ENCODE measurements at places on chromosomes 1 and 21. TPM values are rescaled to one million over a fixed set of nuclear protein-coding genes. Genes with fewer than 3 reads are reported as not detected.
A peak's percentile ranks its signal among the peaks of the same experiment; 100 is the strongest.

Gene ATP1A2
- not detected for total RNA-seq

Gene RGS4
- not detected for total RNA-seq

GRCh38 chr1:230414102-230414501, 12.0 kb downstream of the PGBD5 start:
- no peaks in the 10 kb centered on the region for H3K36me3 ChIP-seq
- no peaks in the 10 kb centered on the region for H3K4me1 ChIP-seq
- H3K4me3 ChIP-seq: no peak overlapping the region
- peaks cover 53% of the 10 kb centered on the region for H3K27me3 ChIP-seq
- DNase-seq: no peak

DNA sequence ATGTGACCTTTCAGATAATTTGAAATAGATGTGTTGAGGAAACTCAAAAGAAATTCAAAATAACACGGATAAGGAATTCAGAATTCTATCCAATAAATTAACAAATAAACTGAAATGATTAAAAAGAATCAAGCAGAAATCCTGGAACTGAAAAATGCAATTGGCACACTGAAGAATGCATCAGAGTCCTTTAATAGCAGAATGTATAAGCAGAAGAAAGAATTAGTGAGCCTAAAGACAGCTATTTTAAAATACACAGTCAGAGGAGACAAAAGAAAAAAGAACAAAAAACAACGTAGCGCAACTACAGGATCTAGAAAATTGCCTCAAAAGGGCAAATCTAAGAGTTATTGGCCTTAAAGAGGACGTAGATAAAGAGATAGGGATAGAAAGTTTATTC, 99.6 kb upstream of the SAMSN1 start:
- H3K27ac ChIP-seq: no peak overlapping the region
- peaks cover 12% of the 10 kb centered on the region for H3K36me3 ChIP-seq
- no peak overlapping the region for H3K4me3 ChIP-seq
- H3K4me1 ChIP-seq: no peaks in the 10 kb centered on the region
- H3K27me3 ChIP-seq: no peaks in the 10 kb centered on the region

GRCh38 chr21:42806509-42807140, 72.7 kb downstream of the WDR4 start:
- no peak overlapping the region for H3K27ac ChIP-seq
- H3K27me3 ChIP-seq: no peaks in the 10 kb centered on the region
- no peak for DNase-seq
- no peaks in the 10 kb centered on the region for H3K4me1 ChIP-seq

- no peak overlapping the region for H3K4me3 ChIP-seq
- H3K27ac ChIP-seq: no peak overlapping the region
- no peaks in the 10 kb centered on the region for H3K4me1 ChIP-seq
- no peaks in the 10 kb centered on the region for H3K27me3 ChIP-seq
- no peak for DNase-seq
Observed at GRCh38 chr1:194159941-194160340, 973.5 kb upstream of the B3GALT2 start.

DNA sequence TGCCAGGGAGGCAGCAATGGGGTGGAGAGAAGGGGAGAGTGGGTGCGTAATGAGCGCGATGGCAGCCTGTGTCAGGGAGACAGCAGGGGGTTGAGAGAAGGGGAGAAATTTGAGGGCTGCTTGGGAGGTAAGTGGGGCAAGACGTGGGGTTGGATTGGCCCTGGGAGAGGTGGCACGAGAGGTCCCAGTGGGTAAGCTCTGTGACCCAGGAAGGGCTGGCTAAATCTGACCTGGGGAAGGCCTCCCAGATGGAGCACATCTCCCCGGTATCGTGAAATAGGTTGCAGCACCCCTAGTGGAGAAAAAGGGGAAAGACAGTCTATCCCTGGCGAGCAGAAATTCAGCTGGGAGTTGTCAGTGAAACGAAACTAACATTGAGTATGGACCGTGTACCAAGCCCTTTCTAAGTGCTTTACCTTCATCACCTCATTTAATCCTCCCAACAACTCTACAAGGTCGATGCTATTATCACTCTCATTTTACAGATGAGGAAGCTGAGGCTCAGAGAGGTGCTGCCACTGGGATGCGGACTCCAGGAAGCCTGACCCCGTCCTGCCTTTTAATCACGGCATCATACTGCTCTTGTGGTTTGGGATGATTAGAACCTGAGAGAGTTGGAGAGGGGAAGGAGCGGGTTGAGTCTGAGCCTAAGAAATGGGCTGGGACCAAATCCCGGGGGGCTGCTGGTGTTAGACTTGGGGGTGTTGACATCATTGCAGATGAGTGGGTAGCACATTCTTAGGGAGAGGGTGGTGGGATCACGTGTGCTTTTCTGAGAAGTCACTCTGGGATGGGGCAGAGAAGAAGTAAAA, 56.6 kb upstream of the RPL11 start:
- H3K27me3 ChIP-seq: no peaks in the 10 kb centered on the region
- peak overlapping the region; percentile 57 for H3K4me3 ChIP-seq
- H3K27ac ChIP-seq: peak overlapping the region; percentile 87
- no peaks in the 10 kb centered on the region for H3K36me3 ChIP-seq
- peak; percentile 59 for DNase-seq

DNA sequence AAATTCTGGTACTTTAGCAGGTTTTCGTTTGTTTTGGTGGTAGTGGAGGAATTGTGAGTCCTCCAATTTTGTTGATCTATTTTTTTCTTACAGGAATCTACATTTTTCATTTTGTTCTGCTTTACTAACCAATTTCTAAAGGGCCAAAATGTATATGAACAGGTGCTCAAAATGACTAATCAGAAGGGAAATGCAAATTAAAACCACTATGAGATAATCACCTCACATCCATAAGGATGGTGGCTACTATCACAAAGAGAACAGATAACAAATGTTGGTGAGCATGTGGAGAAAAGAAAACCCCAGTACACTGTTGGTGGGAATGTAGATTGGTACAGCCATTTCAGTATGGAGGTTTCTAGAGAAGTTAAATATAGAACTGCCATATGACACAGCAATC, 134.2 kb downstream of the LMO4 start:
- H3K4me1 ChIP-seq: no peaks in the 10 kb centered on the region
- H3K36me3 ChIP-seq: peaks cover 3% of the 10 kb centered on the region
- no peak for DNase-seq
- H3K4me3 ChIP-seq: no peak overlapping the region
- H3K27me3 ChIP-seq: peaks cover 9% of the 10 kb centered on the region
- H3K27ac ChIP-seq: no peak overlapping the region

GRCh38 chr1:14064649-14065442, 364.9 kb downstream of the PRDM2 start:
- H3K36me3 ChIP-seq: no peaks in the 10 kb centered on the region
- H3K27me3 ChIP-seq: peaks cover 13% of the 10 kb centered on the region
- H3K27ac ChIP-seq: no peak overlapping the region
- no peaks in the 10 kb centered on the region for H3K4me1 ChIP-seq
- DNase-seq: no peak

- no peak overlapping the region for H3K4me3 ChIP-seq
- H3K4me1 ChIP-seq: peaks cover 5% of the 10 kb centered on the region
- DNase-seq: no peak
- H3K27me3 ChIP-seq: peaks cover 5% of the 10 kb centered on the region
Observed at GRCh38 chr1:46041974-46042373, 90.5 kb downstream of the PIK3R3 start.

GRCh38 chr1:92029241-92029922, 403 bp upstream of the EPHX4 start:
- peak overlapping the region; percentile 68 for H3K4me3 ChIP-seq
- no peak for DNase-seq
- H3K36me3 ChIP-seq: no peaks in the 10 kb centered on the region
- H3K27ac ChIP-seq: no peak overlapping the region
- peaks cover 36% of the 10 kb centered on the region for H3K27me3 ChIP-seq
